A172 (cell line): ENCODE measurements at places on chromosomes 12 and 14.

- DNase-seq = no peak
These were observed 25.9 kb upstream of the EDDM3A start for GRCh38 chr14:20719777-20720176.

DNA sequence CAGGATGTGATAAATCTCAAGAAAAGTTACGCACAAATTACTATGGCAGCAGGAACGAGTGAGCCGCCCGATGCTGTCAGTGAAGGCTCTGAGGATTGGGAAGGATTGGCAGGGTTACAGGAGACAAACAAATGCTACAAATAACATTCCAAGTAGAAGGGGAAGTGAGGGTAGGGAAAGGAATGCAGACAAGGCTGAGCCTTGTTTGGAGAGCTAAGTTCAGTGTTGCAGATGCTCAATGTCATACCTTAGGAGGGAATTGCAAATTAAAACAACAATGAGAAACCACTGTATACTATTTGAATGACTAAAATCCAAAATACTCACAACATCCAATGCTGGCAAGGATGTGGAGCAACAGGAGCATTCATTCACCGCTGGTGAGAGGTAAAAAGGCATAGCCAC, 1.3 kb downstream of the CLEC9A start:
- peak; percentile 85 for DNase-seq

DNA sequence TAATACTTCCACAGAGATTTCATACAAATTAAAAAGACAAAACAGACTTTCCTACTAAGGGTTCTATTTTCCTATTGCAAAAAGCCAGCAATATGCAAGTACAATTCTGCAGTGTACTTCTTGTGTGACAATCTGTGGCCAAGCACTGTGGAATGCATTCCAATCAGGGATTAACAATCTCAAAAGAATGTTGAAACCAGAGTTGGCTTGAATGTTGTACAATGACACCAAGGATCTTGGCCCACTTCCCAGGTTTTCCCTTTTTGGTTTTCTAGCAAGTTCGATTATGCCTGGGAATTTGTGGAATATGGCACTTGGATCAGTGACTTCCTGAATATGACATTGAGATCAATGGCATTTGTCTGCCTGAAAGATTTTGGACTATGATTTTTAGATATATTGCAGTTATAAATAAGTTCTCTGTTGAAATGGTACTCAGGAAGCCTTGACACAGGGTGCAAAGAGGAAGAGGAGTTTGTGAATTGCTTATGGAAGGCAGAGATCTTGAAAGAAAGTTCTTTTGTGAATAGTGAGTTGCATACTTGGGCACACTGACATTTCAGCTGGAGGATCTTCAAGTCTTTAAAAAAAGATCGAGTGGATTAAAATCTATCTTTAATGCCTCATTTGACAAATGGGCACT, 81.4 kb upstream of the FERMT2 start:
- DNase-seq = peak; percentile 50

GRCh38 chr14:86501611-86502010, 971.7 kb downstream of the FLRT2 start:
- no peak for DNase-seq

DNA sequence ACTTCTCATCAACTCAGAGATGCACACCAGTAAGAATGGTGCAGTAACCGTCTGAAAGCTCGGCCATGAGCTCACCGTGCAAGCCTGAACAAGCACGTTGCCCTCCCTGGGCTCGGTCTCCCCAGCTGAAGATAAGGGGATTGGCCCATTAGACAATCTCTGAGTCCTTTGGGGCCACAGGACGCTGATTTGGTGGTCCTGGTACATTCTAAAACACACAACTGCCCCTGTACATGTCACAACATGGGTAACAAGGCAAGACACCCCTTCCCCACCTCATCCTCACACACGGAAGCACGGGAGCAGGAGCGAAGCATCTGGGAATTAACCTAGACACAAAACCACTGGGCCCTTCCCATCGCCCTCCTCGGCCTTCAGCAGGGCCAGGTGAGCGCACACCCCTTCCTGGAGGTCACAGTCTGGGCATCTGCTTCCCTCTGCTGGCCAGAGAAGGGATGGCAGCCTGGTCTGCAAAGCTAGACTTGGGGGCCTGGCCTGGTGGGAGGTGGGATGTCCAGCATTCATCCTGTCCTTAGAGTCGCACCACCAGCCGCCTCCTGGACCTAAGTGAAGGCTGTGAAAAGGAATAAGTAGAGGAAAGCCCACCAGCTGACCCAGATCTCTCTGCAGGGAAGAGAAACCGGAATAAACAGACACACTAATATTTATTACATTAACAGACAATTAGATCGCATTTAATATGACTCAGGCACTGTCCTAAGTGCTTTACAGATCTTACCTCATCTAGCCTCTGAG, 18.9 kb upstream of the SMUG1 start:
- DNase-seq = peak; percentile 62

DNA sequence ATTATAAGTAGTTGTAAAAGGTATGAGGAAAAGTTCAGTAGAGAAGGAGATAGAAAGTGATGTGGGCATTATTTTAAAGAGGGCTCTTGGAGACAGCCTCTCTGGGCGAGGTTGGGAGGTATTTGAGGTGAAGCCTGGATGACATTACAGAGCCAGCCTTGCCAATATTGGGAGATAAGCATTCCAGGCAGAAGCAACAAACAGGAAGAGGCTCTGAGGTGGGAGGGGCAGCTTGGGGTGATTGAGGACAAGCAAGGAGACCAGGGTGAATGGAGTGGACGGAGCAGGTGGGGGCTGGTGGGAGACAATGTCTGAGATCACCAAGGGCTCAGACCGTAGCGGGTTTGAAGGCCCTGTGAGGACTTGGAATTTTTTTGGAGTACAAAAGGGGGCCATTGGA, 87.3 kb downstream of the DYRK2 start:
- no peak for DNase-seq

- DNase-seq = no peak
These were observed 27.0 kb upstream of the EEA1 start for GRCh38 chr12:92955997-92956663.

DNA sequence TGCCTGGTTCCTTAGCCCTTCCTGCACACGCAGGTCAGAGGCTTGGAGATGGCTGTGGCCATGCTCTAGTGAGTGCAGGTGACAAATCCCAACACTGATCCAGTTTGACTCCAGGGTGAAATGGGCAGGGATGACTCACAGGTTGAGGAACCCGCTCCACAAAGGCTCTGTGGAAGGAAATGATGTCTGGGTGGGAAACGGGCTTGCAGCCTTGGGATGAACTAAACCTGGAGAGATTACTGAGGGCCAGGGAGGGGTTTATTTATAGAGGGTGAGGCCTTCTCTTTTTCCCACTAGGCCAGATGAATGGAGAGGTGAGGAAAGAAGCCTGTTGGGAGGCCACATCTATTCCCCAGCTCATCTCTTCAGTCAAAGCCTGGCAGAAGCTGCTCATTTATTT, 29.3 kb upstream of the EMP1 start:
- peak; percentile 39 for DNase-seq

- DNase-seq = no peak
These were observed 5.3 kb upstream of the TSPAN8 start for GRCh38 chr12:71162832-71163763.

- DNase-seq = peak; percentile 6
These were observed 37.9 kb downstream of the A2ML1 start for GRCh38 chr12:8860165-8860961.

GRCh38 chr12:132439333-132439904, 50.5 kb upstream of the FBRSL1 start:
- no peak for DNase-seq

GRCh38 chr14:100454437-100454836, 131.3 kb downstream of the SLC25A47 start:
- no peak for DNase-seq

- DNase-seq = peak; percentile 86
These were observed 231.9 kb downstream of the C12orf75 start for GRCh38 chr12:105562199-105562971.
